ENCODE measurements at places on chromosomes 5 and 9.

DNA sequence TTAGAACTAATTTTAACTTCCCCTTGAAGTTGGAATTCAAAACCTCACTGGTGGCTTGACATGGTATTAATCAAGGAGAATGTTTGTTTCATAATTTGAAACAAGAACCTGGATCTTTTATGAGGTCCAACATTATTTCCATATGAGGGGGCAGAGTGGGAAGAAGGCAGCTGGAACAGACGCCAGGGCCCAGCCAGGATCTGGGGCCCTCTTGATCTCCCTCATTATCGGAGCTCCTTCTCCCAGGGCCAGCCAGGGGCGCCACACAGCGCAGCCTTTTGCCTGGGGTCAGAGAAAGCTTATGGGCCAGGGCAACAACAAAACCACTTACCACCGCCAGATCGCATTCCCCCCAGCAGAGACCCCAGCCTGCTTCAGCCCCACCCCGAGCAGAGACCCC, 27.1 kb upstream of the NKD2 start:
- no peak for DNase-seq

GRCh38 chr5:6758236-6758635, 45.0 kb downstream of the TENT4A start:
- DNase-seq: no peak

- no peak for DNase-seq
These were observed 58.3 kb downstream of the FGF1 start for GRCh38 chr5:142627383-142628217.

- DNase-seq: no peak
These were observed 449.5 kb downstream of the HINT1 start for GRCh38 chr5:130715541-130715940.

DNA sequence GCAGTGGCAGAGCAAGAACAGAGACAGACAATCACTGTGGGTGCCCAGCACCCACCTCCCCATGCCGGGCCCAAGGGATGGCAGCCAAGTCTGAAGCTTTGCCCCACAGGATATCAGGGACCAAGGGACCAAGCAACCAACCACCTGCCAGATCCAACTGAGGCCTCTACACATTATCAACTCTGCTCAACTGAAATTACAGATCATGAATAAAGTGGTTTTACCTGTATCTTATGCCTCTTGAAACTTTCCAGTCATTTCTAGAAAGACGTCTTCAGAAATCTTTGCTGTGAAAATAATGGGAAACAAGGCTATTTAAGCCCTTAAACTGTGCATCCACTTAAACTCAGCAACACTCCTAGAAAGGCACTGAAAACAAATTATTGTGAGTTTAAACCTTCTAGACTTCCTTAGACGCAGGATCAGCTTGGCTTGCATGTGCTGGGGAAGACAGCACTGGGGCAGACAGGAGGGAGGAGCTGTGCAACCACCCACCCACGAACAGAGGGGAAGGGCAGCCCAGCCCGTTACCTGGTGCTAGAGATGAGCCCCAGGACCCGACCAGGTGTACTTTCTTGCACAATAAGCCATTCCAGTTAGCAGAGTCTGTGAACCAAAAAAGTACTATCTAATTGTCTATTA, 80.0 kb downstream of the SEMA4D start:
- DNase-seq: no peak

DNA sequence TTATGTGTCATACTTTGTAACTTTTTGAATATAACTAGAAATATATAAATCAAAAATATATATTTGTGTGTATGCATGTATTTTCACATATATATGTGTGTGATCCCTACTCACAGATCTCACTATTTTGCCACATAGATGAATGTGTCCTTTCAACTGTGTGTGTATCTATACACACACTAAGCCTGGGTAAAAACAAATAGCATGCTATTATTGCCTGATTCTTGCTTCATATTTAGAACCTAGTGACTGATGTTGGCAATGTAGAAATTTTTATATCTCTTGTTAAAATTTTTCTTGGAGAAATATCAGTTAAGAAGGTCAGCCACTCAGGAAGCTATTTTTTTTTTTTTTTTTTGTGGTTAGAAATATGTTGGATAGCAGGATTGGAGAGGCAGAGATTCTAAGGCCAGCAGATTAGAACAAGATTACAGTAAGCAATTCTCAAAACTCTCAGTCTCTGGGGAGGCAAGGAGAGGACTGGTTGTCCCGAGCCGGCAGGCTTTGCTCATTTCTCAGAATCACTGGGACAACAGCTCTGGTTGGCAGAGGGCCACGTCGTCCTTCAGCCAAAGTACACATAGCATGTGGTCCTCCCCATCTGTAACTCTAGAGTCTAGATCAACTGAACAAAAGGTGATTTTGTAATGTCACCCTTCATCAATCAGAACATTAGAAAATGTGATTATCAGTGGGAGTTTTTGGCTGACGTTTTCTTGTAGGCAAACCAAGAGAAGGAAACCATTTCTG, 19.7 kb downstream of the C6 start:
- no peak for DNase-seq

DNA sequence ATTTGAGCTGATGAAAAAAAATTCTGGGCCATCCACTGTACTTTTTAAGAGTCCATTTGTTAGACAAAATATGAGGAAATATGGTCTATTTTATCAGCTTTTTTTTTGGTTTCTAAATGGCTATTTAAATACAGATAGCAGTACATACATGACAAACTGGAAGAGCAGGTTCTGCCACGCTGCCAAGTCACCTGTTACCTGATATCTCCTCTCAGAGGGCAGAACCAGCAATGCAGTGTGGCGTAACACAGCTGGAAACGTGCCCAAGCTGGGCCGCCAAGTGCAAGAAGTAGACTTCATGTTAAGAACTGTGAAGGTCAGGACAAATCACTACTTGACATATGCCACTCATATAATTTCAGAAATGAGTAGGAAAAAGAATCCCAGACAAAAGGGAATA, 8.1 kb downstream of the MCIDAS start:
- no peak for DNase-seq

DNA sequence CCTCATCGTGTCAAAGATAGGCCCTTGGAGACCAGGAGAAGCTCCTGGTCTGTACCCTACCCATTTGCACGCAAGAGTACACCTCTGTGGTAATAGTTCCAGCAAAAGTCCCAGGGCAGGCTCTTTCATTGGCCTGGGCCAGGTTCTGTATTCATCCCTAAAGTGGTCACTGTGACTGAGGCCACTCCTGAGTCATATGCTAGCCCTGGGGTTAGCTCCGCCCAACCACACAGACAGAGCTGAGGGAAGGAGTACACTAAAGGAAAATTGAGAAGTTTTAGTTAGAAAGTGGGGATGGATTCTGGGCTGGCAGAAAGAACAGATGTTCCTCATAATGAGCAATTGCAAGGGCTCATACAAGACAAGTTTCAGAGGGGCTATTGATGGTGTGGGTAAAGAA, 206.7 kb downstream of the ARHGAP26 start:
- DNase-seq: no peak

- no peak for DNase-seq
These were observed 10.6 kb upstream of the UBAP2 start for GRCh38 chr9:34059281-34059680.

GRCh38 chr5:16902846-16903245, 33.2 kb downstream of the MYO10 start:
- DNase-seq: no peak

Measured in stimulated activated CD4-positive, alpha-beta T cell treated with anti-CD3 and anti-CD28 coated beads, Interleukin-1b, Interleukin-23, amount 100 ng/mL, for 1 hour (primary cell).